NCI-H146 (cell line): ENCODE measurements at places on chromosomes 3 and 15.

GRCh38 chr15:92797168-92798052, 102.7 kb upstream of the CHD2 start:
- DNase-seq, result peak; percentile 56

DNA sequence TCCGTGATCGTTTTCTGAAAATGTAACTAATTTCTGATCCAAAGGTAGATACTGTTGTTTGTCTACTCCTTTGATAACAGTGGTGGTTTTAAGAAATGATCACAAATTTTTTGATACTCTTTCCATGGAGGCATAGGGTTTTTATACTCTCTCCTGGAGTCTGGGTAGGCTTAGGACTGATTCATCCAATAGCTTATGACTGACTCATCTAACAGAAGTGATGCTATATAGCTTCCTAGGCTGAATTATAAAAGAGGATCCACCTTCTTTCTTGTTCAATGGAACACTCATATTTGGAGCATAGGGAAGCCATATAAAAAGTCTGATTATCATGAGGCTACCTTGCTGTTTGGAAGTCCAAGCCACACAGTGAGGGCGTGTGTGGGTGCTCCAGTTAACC, 84.3 kb downstream of the CHST2 start:
- no peak for DNase-seq

DNA sequence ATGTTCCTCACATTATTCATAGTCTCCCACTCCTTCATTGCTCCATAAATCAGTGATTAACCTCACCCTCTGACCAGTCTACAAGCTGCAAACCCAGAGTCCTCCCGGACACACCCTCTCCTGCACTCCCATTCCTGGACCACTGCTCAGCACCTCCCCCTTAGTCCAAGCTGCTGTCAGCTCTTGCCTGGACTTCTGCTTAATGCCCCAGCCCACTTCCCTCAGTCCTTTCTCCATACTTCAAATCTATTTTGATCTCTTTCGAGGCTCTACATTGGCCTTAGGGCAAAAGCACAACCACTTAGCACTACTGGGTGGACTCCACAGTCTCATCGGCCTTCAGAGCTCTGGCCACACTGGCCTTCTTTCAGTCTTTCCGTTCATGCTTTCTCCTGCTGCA, 79.4 kb upstream of the FAM98B start:
- no peak for DNase-seq

DNA sequence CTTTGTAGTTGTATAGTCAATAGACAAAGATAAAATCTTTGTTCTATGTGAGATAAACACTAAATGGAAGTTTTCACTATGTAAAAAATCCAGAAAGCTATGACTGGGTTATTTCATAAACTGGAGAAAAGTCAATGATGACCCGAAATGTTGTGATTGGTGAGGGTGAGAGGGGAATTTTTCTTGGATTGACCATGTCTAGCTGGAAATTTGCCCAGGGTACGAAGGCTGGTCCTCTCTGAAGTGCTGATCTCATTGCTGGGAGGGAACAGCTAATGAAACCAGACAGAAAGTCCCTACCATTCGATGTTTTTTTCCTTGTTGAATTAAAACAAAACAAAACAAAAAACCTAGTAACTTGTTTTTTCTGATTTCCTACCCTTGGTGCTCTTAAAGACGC, 14.3 kb downstream of the TPRG1 start:
- no peak for DNase-seq

DNA sequence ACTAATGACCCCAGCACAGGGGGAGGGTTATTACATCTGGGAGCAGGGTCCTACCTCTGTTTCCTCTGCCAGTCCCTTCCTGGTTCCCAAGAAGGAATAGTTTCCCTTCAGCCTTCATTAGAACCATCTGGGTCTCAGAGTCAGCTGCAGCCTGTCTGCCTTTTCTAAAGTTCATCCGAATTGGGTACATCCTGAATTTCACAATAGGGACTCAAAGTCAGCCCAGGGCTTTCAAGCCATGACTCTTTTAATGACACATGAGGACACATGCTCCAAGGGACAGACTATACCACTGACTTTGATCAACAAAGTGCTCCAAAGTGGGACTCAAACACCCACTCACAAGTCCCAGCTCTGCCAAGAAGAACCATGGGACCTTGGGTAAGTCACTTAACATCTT, 12.7 kb upstream of the CRABP1 start:
- no peak for DNase-seq

GRCh38 chr3:99544786-99545281, 93.6 kb upstream of the COL8A1 start:
- DNase-seq, result no peak

- no peak for DNase-seq
Measured at GRCh38 chr3:193827871-193828270, 234.9 kb downstream of the OPA1 start.

DNA sequence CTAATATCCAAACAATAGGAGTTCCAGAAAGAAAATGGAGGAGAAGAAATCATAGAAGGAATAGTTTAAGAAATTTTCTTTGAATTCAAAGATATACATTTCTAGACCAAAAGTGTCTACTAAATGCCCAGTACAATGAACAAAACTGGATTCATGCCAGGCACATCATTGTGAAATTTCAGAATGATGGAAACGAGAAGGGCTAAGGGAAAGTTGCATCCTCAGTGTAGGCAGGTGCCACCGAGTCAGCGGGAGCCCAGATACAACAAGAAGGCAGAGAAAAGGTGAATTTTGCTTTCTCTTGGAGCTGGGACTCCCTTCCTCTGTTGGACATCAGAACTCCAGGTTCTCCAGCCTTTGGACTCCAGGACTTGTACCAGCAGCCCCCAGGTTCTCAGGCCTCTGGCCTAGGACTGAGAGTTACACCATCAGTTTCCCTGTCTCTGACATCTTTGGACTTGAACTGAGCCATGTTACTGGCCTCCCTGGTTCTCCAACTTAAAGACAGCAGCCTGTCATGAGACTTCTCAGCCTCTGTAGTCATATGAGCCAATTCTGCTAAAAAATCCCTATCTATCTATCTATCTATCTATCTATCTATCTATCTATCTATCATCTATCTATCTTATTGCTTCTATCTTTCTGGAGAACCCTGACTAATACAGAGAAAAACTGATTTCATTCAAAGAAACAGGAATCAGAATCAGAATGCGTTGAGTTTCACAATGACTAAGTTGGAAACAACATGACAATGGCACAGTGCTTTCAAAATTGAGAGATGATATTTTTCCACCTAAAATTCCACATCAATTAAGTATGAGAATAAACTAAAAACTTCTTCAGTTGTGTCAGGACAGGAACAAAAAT, 207.7 kb downstream of the FAM43A start:
- no peak for DNase-seq

GRCh38 chr15:45187578-45187893, 230 bp downstream of the SHF start:
- DNase-seq, result no peak

DNA sequence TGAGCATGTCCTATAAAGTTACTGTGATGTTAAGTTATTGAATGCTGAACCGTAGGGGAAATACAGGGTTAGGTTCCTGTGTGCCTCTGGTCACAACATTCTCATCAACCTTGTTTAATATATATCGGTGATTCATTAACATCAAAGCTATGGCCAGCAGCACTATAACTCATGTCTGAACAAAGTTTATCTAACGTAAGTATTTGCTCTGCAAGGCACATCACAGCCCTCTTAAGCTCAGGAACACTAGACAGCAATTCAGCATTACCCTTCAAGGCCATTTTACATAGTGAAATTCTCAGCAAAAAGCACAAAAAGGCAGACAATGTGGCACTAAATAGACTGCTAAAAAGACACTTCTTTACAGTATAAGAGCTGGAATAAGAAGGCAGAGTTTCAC, 48.2 kb upstream of the FNDC3B start:
- no peak for DNase-seq

DNA sequence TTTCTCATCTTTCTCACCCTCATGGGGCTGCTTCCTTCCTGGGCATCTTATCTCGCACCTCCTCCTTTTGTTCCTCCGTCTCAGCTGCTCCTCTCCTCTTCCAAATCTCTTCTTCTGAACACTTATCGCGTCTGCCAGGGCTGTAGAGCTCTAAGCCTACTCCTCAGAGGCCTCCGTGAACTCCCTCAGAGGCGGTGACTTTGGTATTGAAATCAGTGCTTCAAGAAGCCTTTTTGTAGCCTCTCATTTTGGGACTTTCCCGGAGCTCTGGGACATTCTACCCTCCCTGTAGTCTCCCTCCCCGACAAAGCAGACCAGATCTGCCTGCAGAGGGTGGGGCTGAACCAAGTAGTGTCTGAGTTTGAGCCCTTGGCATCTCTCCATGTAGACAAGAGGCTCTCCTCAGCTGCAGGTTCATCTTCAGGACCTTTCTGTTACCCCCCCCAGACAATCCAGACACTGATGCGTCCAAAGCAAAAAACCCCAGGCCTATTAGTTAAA, 17.5 kb upstream of the CPNE9 start:
- no peak for DNase-seq

DNA sequence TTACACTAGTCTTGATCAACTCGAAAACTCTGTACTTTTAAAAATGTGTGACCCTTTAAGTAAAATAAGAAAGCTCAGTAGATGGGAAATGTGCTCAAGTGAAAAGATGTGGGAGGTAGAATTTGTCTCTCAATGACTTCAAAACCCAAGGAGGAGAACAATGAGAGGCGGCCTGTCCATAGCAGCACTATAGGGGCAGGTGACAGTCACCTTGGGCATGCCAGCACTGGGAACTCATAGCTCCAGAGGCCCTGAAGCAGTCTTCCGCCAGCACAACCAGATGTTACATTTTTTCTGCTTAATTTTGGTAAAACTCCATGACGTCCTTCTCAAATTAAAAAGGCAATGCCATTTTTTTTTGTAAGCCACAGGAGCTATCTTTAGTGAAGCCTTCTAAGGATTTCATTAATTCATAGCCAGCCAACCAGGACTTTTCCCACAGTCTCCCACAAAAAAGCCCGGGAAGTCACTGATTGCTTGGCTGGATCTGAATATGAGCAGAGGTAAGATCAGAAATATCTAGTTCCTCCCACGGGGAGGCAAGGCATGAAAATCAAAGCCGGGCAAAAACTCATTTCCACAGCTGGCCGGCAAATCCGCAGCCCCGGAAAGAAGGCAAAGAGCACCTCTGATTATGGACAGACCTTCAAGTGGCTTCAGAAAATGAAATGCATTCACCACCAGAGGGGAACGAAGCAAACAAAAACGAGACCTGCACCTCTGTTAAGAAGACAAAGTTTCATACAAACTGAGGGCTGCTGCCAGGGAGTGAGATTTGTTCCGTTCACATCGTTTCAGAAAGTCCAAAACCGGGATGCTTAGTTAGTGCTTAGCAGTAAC, 10.5 kb downstream of the IL17RD start:
- DNase-seq, result no peak

GRCh38 chr3:47404955-47405790, 24.4 kb downstream of the PTPN23 start:
- DNase-seq, result no peak

- no peak for DNase-seq
Measured at GRCh38 chr15:81002009-81002330, 1.2 kb downstream of the TLNRD1 start.

GRCh38 chr15:85071061-85071460, 89.4 kb downstream of the PDE8A start:
- no peak for DNase-seq

GRCh38 chr3:194598771-194599557, 34.3 kb downstream of the TMEM44 start:
- no peak for DNase-seq

GRCh38 chr15:66658044-66658443, 44.0 kb upstream of the SMAD6 start:
- DNase-seq, result no peak

- no peak for DNase-seq
Measured at GRCh38 chr15:82856397-82857170, 47.2 kb downstream of the WHAMM start.

DNA sequence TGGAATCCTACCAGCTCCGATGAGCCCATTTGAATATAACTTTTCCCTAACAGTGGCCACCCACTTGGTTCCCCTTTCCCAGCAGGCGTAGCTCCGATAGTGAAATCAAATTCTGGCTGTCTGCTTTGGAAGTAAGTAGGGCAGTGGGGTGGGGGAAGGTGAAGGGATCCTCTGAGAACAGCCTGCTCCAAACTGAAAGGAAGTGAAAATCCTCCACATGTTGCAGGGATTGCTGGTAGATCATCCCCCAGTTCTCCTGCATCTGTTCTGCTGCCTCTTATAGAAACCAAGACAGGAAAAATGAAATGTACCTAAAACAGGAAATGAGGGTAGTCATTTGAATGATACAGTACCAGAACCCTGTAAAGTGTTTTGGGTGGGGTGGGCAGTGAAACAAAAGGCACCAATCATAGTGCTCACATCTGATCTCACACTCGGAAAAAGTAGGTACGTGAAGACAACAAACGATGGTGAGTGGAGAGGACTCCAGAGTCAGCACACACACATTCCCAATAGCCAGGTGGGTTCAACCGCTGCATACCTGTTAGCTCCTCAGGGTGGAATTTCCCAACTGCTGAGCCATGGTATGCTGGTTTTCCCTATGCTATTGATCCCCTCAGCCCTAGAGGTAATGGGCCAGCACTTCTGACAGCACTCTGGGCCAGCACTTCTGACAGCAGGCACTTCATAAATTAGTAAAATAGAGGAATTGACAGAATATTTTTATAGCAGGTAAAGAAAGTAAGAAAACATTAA, 304.9 kb upstream of the ADAMTS9 start:
- DNase-seq, result no peak

DNA sequence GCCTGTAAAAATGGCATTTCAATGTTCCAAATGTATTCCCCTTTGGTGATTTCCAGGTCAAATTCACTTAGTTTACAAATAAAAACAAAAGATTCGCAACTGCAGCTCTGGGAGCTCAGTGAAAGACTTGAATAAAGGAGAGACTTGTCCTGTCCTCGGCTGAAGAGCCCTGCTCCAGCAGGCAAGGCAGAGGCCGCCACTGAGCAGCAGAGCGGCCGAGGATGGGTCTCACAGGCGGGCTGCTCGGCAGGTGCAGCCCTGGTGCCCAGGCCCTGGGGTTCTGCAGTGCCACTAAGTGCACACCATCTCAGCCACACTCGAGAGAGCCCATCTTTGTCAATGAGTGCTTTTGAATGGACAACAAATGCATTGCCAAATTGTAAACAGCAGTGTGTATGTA, 856.2 kb downstream of the AGBL1 start:
- DNase-seq, result no peak

DNA sequence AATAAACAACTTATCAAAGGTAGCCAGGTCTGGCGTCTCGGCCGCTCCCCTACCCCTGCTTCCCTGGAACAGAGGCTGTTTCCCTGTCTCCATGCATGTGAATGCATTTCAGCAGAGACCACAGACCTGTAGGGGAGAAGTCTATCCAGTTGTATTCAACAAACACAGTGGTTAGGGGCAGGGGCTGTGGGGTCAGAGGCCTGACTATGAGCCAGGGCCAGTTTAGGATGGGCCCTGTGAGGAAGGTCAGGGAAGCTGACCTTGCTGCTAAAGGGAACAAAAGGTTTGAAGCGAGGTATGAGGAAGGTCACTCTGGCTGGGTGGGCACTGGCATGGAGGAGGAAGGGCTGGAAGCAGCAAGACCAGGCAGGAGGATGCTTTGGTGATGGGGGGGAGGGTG, 184.6 kb downstream of the XXYLT1 start:
- DNase-seq, result no peak

GRCh38 chr15:69068157-69068556, 53.7 kb downstream of the NOX5 start:
- DNase-seq, result no peak

GRCh38 chr15:89139613-89140499, 51.6 kb downstream of the ABHD2 start:
- DNase-seq, result no peak

GRCh38 chr15:48307586-48307985, 23.6 kb upstream of the DUT start:
- no peak for DNase-seq

GRCh38 chr15:39286706-39287105, 294.2 kb upstream of the THBS1 start:
- no peak for DNase-seq
